ENCODE measurements at places on chromosomes 4 and X.

GRCh38 chr4:87268411-87268810, 48.0 kb upstream of the KLHL8 start:
- no peak for DNase-seq

GRCh38 chrX:55005256-55005655, 5.1 kb downstream of the APEX2 start:
- DNase-seq: no peak

- no peak for DNase-seq
These were observed 929.1 kb downstream of the RAB28 start for GRCh38 chr4:12555011-12555410.

- no peak for DNase-seq
These were observed 137.2 kb downstream of the DIPK2B start for GRCh38 chrX:45063319-45064095.

DNA sequence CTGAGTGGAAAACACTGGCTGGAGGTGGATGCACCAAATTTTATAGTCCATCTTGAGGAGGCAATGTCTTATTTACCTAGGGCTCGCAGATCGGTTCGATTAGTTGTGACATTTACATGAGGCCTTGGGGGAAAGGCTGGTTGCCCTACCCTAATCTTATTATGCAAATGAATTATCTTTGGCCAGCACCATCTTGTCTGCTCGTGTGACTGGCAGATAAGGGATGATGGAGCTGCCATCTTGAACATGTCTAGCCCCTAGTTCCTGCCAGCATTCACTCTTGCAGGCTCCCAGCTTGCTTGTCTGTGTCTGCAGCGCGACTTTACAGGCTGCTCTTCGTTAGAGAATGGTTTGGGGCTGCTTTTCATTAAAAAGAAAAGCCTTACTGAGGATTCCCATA, 61.9 kb downstream of the SEC24B start:
- no peak for DNase-seq

GRCh38 chrX:42090395-42090794, 167.0 kb upstream of the CASK start:
- DNase-seq: no peak

- DNase-seq: no peak
These were observed 233.9 kb upstream of the MAB21L2 start for GRCh38 chr4:150348079-150348478.

DNA sequence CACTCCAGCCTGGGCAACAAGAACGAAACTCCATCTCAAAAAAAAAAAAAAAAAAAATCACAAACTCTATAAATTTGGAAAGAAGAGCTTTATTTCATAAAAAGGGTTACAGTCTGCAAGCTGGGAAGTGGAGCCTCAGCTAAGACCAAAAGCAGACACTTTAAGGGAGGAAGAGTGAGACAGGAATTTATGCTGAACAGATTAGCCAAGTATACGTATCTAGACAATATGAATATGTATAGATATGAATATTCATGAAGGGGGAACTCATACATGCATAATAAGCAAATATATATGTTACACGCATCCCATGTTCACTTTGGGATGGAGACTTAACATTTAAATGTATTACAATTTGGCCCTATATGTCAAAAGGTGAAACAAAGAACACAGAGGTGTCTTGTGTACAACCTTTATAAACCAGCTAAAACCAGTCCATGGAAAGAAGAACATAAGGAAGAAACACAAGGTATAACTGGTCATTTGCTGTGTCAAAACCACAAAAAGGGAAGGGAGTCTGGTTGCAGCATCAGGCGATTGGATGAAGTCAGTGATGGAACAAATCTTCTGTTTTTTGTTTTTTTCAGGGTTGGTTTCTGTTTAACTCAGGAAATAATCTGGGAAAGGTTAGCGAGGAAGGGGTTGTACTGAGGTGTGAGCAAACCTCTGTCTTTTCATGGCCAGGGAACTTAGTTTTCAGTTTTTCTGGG, 130.0 kb upstream of the MAOA start:
- DNase-seq: no peak

- DNase-seq: no peak
These were observed 59.2 kb upstream of the TXK start for GRCh38 chr4:48193096-48193836.

- DNase-seq: peak; percentile 94
These were observed 27.2 kb downstream of the TACC3 start for GRCh38 chr4:1748465-1748995.

GRCh38 chr4:71300964-71301363, 37.9 kb upstream of the SLC4A4 start:
- no peak for DNase-seq

- no peak for DNase-seq
These were observed 1111.0 kb upstream of the AGA start for GRCh38 chr4:178553201-178553600.

- no peak for DNase-seq
These were observed 46.1 kb downstream of the GRSF1 start for GRCh38 chr4:70793626-70794025.

DNA sequence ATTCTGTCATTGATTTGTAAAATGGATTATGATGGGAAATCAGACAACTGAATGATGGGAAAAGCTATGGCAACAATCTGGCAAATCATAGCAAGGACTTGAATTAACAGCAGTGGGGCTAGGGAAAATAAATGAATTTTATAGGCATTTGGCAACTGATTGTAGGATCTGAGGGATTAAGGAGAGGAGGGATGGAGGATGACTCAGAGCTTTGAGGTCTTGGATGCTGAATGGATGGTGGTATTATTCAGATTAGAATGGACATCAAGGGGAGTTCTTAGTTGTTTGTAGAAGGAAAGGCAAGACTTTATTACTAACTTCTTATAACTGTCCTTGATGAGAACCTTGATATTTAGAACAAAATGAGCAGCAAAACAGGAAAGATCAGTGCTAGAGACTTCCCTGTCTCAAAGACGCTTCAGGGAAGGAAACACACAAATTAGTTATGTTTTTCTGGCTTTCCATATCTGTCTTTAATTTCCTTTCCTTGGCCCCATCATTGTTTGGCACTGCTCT, 51.4 kb upstream of the HHIP start:
- no peak for DNase-seq

GRCh38 chr4:101307899-101308298, 39.4 kb downstream of the PPP3CA start:
- no peak for DNase-seq

DNA sequence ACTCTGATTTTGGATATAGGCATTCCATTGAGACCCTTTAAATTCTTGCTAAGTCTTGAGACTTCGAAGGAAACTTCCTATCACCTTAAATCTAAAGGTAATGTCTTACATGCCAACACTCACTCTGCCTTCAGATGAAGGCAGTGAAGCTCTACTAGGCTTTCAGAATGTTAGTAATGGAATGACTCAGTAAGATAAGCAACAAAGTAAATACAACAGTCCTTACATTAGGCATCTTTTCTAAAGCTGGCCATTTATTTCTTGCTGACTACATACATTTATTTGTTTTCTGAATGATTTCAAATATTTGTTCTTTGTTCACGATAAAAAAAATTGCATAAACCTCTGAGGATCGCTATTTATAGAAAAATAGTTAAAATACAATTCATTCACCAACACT, 43.5 kb downstream of the ASIC5 start:
- no peak for DNase-seq

DNA sequence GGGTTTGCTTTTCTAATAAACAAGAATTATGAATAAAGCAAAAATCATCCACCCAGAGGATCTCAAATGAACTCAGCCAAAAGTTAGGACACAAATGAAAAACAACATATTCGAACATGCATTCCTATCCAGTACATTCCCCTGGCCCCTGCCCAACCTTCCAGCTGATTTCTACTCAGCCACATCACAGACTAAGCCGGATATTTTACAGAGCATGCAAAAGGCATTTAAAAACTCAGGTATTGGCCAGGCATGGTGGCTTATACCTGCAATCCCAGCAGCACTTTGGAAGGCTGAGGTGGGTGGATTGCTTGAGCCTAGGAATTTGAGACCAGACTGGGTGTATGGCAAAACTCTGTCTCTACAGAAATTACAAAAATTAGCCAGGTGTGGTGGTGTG, 54.6 kb downstream of the RELL1 start:
- DNase-seq: no peak

GRCh38 chr4:80535551-80535950, 200.0 kb downstream of the CFAP299 start:
- DNase-seq: no peak

DNA sequence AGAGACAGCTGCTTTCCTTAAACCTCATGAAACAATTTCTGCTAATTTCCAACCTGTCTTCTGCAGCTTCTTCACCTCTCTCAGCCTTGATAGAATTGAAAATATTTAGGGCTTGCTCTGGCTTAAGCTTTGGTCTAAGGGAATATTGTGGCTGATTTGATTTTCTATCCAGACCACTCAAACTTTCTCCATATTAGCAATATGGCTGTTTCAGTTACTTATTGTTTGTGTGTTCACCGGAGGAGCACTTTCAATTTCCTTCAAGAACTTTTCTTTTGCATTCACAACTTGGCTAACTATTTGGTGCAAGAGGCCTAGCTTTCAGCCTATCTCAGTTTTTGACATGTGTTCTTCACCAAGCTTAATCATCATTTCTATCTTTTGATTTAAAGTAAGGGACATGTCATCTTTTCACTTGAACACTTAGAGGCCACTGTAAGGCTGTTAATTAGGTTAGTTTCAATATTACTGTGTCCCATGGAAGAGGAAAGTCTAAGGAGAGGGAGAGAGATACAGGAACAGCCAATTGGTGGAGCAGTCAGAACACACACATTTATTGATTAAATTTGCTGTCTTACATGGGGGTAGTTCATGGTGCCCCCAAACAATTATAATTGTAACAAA, 213.2 kb downstream of the RASL11B start:
- no peak for DNase-seq

DNA sequence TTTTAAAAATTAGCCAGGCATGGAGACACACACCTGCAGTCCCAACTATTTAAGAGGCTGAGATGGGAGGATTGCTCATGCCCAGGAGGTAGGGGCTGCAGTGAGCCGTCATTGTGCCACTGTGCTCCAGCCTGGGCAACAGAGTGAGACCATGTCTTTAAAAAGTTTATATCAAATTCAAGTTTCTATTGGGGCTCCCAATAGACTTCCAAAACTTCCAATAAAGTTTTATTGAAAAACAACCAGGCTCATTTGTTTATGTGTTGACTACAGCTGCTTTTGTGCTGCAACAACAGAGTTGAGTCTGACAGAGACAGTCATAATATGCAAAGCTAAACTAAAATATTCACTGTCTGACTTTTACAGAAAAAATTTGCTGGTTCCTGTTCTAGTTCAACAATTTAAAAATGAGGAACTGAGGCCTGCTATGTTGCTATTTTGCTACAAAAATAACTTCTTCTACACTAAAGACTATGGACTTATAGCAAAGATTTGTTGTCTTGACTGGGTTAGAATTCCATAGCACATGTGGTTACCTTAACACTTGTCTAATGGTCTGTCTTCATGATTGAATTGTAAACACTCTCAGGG, 63.3 kb upstream of the RELL1 start:
- no peak for DNase-seq

GRCh38 chrX:9414416-9414815, 50.4 kb upstream of the TBL1X start:
- DNase-seq: no peak

- no peak for DNase-seq
These were observed 8.2 kb downstream of the MTHFD2L start for GRCh38 chr4:74166135-74166534.

- DNase-seq: no peak
These were observed 16.1 kb upstream of the SULT1E1 start for GRCh38 chr4:69876071-69876470.

DNA sequence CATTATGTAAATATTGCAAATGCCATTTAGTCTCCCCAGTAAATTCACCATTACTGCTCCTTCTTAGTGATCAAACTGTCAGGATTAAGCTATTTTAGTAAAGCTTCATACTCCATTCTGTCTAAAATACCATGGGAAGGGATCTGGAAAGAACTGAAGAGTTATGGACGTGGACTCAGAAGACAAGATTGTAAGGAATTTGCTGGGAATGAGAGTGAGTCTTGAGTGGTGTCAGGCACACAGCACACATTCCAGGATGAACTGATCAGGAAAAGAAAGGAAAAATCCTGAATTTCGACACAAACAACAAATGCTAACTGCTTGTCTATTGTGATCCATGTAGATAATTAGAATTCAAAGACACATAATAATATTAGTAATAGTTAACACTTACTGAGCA, 311.0 kb downstream of the CENPC start:
- no peak for DNase-seq

DNA sequence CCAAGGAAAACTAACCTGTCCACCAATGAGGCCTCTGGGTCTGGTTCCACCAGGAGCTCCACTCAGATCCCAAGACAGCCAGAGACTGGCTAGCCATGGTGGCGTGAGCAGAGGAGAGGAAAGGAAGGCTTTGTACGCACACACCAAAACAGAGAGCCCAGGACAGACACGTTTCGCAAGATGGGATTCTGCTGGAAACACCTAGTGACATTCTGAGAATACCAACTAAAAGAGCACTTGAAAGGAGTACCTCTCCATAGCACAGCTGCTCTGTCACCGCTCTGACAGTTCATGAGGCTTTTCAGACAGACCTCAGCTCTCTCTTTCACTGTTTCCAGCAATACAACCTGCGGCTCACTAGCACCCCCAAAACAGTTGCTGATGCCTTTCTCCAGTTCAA, 105.0 kb downstream of the SH3KBP1 start:
- no peak for DNase-seq

GRCh38 chrX:24577091-24577490, 70.1 kb downstream of the PCYT1B start:
- DNase-seq: no peak

All from ecto neural progenitor cell (in vitro differentiated cells).